ENCODE measurements at places on chromosomes 16 and 17.
A peak's percentile ranks its signal among the peaks of the same experiment; 100 is the strongest.

GRCh38 chr16:85798901-85799496, 345 bp downstream of the EMC8 start:
- no peak for DNase-seq

DNA sequence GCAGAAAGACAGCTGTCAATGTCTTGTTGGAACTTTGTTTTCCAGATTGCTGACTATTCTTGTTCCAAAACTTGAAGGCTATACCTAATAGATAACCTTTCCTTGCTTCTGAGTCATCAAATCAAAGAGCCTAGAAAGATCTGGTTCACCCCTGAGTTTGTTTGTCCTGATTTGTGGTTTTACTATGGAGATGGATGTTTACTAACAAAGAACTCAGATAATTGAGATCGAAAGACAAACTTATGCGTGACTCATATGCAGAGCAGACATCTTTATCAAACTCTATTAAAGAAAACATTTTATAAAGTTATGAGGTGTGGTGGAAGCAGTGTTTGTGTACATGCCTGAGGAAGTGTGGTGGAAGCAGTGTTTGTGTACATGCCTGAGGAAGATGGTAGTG, 311.1 kb upstream of the TBX2 start:
- DNase-seq, result no peak

DNA sequence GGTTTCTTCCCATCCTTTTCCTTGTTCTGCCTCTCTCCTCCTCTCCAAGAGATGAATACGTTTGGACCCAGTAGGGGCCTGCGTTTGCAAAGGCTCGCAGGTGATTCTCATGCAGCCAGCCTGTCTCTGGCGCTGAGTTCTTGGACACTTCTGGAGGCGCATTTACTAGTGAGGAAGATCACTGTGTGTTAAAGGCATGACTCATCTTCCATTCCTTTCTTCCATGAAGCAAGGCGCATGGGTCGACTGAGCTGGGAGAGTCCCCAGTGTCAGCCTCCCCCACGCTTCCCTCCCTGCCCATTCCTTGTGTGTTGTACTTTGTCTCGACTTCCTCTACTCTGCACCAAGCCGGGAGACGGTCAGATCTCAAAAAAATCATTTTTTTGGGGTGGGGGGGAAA, 159.9 kb upstream of the EEF2KMT start:
- peak; percentile 15 for DNase-seq

DNA sequence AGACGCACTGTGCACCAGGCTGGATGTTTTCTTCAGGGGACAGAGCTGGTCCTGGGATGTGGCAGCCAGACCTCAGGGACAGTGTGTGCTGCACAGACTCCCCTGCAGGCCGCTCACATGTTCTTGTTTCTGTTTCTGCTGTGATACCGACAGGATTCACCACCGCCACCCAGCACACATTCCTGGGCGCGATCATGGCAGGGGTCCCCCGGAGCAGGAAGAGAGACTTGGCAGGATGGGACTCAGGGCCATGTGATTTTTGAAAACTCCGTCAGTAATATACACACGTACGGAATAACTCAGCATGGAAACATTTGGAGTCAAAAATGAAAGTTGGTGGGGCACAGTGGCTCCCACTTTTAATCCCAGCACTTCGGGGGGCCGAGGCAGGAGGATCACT, 79.0 kb downstream of the HAPSTR1 start:
- DNase-seq, result no peak

DNA sequence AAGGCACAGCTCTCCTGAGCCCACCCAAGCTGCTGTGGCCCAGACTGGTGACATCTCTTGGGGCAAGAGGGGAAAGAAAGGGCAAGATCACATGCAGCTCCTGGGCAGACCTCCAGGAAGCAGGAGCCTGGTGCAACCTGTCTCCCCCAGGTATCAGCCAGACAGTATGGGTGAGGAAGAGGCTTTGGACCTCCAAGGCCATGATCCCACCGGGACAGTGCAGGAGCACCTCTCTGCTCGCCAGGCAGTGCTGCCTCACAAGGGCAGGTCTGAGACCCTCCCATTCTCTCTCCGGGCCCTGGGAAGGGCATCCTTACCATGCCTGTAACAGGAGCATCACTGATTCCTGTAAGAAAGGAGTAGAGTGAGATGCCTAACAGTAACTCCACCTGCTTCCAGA, 25.6 kb upstream of the COG7 start:
- no peak for DNase-seq

DNA sequence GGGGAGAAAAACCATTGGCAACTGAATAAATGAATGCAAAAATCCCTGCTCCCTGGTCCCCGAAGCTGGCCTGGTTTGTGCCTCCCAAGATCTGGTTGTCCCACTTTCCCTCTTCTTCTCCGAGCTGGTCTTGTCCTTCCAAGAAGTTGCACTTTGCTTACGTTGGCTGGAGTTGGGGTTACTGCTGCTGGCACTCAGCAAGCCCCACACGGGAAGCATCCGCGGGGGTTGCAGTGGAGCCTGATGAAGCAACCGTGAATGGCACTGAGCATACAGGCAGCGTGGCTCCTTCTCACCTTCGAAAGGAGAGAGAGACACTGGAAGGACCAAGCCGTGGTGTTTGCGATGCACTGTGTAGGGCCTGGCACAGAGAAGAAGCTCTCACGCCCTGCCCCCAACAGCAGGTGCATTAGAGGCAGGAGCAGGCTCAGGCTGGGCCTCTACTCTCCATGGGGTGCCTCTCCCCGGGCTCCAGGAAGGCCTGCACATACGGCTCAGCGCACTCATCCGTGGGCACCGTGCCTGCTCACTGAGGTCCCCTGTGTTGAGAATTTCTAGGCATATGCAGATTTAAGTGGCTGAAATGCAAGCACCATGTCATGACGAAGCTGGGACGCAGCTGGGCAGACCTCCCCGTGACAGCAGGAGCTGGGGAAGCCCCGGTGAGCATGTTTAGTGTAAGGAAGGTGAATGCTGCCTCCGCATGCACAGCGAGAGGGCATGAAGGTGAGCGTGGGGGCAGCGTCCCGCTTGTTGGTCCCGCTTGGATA, 12.1 kb downstream of the CA5A start:
- no peak for DNase-seq

DNA sequence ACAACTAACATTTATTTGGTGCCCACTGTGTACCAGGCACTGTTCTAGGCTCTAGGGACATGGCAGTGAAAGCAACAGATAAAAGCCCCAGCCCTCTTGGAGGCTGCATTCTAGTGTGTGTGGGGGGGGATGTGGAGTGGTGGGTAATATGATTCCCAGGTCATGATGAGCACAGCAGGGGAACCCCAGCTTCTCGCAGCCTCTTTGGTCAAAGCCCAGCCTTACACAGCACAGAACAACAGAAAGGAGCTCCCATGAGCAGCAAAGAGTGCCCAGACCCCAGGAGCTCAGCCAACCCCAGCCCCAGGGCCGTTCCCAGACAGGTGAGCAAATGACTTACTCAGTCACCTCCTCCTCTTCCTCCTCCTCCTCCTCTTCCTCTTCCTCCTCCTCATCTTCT, 21.9 kb downstream of the CNGB1 start:
- DNase-seq, result peak; percentile 41

GRCh38 chr16:70586731-70587130, 59.6 kb upstream of the IL34 start:
- no peak for DNase-seq

DNA sequence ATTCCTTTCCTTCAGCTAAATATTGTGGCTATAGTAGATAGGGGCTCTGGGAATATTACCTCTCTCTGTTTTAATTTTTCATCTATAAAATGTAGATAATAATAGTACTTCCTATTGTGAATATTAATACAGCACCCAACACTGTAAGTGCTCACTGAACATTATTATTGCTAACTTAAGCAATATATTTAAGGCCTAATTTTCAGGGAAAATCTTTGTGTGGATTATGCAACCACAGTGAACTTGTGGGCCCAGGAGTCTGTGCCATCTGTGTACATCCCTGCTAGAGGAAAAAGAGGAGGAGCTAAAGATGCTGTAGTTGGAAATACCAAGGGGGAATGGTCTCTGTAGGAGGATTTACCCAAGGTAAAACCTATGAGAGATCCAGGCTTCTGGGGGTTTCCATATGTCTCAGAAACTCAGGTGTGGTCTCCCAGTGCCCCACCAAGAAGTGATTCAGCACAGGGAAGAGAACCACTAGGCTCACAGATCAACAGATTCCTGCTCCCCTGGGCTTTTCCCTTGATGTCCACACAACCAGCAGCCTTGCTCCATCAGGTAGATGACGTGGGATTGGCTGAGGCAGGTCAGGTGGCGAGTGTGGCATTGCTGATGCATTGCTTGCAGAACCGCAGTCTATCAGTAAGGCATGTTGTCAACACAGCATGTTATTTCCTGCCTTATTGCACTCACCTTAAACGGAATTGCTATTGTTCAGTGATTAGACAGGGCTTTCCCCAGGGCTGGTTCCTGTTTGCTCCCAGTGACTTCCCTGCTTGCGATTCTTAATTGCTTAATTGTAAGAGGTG, 1.6 kb upstream of the N4BP1 start:
- peak; percentile 46 for DNase-seq

GRCh38 chr17:28612936-28613872, 781 bp downstream of the RSKR start:
- DNase-seq, result peak; percentile 38

- no peak for DNase-seq
Observed at GRCh38 chr16:50526796-50527195, 21.4 kb upstream of the NKD1 start.

GRCh38 chr17:44983563-44983962, 15.5 kb upstream of the C1QL1 start:
- peak; percentile 46 for DNase-seq

DNA sequence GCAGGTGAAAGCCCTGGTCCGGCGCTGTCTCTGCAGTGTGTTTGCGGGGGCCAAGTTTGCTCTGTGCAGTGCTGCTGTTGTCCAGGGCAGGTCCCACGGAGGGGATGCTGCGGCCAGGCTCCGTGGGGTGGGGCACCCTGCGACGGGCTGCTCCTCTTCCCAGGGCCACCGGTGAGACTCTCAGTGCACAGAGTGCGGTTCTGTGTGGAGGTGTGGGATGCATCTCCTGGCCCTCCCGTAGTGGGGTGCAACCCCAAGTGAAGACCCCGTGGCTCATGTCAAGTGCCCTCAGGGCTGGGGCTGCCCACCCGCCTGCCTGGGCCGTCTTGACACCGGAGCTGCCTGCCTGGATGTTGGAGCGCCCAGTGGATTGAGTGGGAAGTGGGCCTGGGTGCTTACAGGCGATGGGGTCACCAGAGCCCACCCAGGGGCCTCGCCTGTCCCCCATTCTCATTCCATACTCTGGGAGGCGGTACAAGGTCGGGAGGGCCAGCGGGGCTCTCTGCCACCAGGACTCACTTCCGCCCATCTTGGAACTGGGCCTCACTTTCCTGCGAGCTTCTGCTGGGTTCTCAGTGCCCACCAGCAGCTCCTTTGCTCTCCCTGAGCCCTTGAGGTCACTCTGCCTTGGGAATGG, 119.9 kb downstream of the BANP start:
- no peak for DNase-seq

GRCh38 chr16:187330-187729, 7.1 kb downstream of the HBQ1 start:
- DNase-seq, result no peak

DNA sequence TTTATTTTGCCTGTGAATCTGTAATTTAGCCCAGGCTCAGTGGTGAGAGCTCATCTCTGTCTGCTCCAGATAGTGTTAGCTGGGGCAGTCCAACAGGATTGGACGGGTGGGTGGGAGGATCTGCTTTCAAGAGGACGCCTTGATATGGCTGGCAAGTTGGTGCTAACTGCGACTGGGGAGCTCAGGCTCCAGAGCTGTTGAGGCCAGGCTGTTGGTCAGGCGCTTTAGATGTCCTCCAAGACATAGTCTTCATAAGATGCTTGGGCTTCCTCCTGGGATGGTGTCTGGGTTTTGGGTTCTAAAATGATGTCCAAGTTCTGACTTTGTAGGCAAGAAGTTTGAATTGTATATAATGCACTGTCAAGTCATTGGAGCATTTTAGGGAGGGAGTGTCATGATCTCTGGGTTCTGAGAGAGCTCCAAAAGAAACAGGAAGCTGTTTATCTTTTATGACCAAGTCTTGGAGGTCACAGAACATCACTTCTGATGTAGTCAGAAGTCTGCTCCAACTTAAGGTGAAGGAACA, 12.8 kb upstream of the PCTP start:
- DNase-seq, result no peak

GRCh38 chr17:76996741-76997694, 128.8 kb downstream of the MGAT5B start:
- DNase-seq, result peak; percentile 42

- DNase-seq, result no peak
Observed at GRCh38 chr17:49482144-49482817, 12.8 kb upstream of the NGFR start.

DNA sequence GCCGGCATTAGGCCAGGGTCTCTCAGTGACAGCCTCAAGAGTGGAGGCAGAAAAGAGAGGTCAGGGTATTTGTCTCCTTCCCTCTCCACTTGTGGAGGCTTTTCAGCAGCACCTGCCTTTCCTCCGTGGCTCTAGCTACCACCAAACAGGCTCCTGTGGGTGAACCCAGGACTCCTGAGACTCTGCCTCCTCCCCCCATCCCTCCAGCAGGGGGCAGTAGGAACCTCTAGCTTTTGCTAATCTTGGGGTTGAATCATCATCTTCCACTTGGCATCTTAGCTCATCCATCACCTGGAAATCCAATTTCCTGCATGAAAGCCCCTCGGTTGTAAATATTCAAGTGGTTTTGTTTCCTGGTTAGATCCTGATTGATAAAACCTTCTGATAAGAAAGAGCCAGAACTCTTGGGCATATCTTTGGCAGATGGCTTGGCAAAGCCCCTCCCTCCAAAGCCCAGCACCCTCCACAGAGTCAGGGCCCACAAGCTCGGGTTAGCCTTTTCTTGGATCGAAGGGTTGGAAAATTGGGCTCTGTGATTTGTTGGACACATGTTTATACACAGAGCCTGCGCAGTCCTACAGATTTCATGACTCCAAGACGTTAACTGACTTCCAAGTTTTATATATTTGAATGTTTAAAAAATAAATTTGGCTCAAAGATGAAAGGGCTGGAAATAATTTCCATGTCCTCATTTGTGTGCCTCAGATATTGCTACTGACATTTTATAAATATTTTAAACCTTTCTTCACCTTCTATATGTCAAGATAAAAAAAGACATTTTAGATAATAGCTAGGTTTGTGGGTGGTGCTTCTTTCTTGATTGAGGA, 322.1 kb downstream of the MAP2K4 start:
- DNase-seq, result peak; percentile 56

DNA sequence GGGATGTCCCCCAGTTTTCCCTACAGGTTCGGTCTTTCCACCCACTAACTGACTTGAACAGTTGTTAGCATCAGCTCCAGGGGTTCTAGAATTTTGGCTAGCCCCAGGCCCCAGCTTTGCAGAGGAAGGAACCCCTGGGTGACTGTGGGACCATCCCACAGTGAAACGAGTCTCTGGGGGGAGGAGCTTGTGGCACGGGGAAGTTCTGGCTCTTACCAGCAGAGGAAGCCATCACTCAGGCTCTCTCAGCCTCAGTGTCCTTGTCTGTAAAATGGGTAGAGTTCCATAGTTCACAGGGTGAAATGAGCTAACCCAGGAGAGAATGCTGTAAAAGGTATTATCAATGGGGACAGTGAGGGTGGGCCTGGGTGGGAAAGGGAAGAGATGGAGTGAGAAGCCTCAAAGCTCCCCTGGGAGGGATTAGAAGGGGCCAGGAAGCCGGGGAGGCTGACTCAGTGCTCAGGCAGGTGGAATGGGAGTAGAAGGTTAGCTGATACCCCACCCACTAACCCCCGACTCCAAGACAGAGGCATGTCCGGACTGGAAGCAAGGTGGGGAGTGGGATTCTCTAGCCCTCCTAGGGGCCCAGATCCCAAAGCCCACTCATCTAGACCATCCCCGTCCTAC, 30.9 kb upstream of the CDC42EP4 start:
- DNase-seq, result peak; percentile 78

Measured in ELF-1 (cell line).